ENCODE measurements at places on chromosomes 11 and 22. TPM values are rescaled to one million over a fixed set of nuclear protein-coding genes. Genes with fewer than 3 reads are reported as not detected.

DNA sequence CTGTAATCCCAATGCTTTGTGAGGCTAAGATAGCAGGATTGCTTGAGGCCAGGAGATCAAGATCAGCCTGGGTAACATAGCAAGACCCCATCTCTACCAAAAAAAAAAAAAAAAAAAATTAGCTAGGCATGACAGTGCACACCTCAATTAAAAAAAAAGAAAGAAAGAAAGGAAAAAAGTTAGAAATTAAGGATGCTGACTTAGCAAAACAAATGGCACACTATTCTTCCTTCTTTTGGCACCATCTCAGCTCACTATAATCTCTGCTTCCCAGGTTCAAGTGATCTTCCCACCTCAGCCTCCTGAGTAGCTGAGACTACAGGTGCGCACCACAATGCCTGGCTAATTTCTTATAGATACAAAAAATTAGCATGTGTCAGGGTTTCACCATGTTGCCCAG lies 33.9 kb downstream of the PC start:
- H3K4me1 ChIP-seq, result no peaks in the 10 kb centered on the region
- H3K36me3 ChIP-seq, result no peaks in the 10 kb centered on the region
- no peak overlapping the region for H3K27ac ChIP-seq
- no peak for DNase-seq
- H3K27me3 ChIP-seq, result peaks cover 2% of the 10 kb centered on the region

- no peak for DNase-seq
- no peaks in the 10 kb centered on the region for H3K4me1 ChIP-seq
- no peaks in the 10 kb centered on the region for H3K36me3 ChIP-seq
- no peak overlapping the region for H3K27ac ChIP-seq
- no peaks in the 10 kb centered on the region for H3K27me3 ChIP-seq
These were observed 65.1 kb downstream of the PRMT3 start for GRCh38 chr11:20452585-20452984.

SHANK2 gene
- total RNA-seq, result 0.15 TPM

TMEM132A gene
- total RNA-seq, result 0.23 TPM

Measured in T-cell (primary cell).